ENCODE measurements at places on chromosomes 2 and 18.

DNA sequence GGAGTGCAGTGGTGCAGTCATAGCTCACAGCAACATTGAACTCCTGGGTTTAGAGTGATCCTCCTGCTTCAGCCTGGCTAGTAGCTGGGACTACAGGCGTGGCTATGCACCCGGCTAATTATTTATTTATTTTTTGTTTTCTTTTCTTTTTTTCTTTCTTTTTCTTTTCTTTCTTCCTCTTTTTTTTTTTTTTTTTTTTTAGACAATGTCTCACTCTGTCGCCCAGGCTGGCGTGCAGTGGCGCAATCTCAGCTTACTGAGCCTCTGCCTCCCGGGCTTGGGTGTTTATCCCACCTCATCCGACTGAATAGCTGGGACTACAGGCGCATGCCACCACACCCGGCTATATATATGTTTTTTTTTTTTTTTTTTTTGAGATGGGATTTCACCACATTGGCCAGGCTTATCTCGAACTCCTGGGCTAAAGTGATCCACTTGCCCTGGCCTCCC lies 1.4 kb upstream of the ANXA4 start:
- no peak for DNase-seq

DNA sequence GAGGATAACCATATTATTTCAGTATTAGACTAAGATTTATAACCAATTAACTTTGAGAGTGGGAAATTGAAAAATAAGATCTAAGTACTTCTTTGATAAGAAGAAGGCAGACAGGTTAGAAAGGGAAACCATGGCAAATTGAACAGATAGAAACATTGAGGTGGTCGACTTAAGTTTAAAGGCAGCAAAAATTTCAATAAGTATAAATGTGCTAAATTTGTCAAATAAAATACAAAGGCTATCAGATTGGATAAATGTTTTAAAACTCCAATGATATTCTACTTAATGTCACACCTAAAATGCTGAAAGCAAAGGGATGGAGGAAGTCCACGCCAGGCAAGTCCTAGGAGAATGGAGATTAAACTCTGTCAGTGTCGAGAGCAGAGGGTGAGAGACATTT lies 59.2 kb downstream of the TMEM18 start:
- DNase-seq: no peak

DNA sequence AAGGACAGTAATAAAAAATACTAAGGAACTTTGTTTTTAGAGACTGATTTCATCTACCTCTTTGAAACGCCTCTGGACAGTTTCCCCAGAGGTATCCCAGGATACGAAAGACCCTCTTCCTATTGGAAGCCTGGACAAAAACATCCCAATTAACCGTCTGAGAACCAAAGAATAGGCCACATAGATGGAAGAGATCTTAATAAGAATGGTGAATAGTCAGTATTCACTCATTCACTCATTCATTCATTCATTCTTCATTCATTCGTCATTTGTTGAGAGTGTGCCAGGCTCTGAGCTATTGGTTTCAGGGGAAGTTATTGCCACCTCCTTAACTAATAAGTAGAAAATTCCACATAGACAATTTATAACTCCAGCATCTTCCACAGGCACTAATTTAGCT lies 73.2 kb upstream of the SP5 start:
- DNase-seq: no peak

GRCh38 chr2:86491088-86491487 lies 49.9 kb downstream of the KDM3A start:
- DNase-seq: no peak

DNA sequence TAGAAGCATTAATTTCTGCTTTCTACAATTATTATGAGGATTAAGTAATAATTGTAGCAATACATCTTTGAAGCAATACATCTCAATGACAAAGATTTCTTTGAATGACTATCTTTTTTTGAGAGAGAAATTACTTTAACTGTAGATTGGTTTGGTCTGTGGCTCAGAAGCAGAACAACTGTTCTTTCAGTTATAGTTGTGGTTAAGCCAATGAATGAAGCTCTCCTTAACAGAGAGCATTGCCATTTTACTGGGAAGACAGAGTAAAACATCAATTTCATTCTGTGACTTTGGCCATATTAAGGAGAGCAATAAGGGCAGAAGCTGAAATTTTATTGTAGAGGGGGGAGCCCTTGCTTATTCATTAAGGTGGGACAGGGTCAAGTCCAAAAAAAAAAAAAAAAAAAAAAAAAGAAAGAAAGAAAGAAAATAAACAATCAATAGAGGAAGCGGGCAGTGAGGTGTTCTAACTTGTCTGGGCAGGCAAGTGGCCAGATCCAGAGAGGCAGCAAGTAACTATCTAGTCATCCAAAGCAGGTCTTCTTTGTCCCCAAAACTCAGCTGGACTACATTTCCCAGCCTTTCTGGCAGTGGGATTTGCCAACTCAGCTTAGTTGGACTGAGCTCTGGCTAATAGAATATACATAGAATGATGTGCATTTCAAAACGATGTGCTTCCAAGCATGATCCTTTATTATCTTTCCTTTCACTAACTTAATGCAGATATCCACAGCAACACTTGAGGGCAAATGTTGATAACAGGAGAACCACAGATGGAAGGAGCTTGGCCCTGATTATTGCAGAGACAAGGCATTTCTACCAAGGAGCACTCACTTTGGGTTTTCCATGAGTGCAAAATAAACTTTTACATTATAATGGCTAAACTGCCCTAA lies 462.7 kb upstream of the CDH20 start:
- DNase-seq: no peak

DNA sequence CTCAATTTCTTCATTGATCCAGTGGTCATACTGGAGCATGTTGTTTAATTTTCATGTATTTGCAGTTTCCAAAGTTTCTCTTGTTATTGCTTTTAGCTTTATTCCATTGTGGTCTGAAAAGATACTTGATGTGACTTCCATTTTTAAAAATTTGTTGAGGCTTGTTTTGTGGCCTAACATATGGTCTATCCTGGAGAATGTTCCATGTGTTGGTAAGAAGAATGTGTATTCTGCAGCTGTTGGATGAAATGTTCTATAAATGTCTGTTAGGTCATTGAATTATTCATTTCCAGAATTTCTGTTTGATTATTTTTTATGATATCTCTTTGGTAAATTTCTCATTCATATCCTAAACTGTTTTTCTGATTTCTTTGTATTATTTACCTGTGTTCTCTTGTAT lies 139.8 kb upstream of the THUMPD2 start:
- DNase-seq: no peak

DNA sequence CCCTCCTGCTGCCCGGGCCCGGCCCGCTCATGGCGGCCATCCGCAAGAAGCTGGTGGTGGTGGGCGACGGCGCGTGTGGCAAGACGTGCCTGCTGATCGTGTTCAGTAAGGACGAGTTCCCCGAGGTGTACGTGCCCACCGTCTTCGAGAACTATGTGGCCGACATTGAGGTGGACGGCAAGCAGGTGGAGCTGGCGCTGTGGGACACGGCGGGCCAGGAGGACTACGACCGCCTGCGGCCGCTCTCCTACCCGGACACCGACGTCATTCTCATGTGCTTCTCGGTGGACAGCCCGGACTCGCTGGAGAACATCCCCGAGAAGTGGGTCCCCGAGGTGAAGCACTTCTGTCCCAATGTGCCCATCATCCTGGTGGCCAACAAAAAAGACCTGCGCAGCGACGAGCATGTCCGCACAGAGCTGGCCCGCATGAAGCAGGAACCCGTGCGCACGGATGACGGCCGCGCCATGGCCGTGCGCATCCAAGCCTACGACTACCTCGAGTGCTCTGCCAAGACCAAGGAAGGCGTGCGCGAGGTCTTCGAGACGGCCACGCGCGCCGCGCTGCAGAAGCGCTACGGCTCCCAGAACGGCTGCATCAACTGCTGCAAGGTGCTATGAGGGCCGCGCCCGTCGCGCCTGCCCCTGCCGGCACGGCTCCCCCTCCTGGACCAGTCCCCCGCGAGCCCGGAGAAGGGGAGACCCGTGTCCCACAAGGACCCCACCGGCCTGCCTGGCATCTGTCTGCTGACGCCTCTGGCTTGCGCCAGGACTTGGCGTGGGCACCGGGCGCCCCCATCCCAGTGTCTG lies 767 bp downstream of the RHOB start:
- DNase-seq: no peak

DNA sequence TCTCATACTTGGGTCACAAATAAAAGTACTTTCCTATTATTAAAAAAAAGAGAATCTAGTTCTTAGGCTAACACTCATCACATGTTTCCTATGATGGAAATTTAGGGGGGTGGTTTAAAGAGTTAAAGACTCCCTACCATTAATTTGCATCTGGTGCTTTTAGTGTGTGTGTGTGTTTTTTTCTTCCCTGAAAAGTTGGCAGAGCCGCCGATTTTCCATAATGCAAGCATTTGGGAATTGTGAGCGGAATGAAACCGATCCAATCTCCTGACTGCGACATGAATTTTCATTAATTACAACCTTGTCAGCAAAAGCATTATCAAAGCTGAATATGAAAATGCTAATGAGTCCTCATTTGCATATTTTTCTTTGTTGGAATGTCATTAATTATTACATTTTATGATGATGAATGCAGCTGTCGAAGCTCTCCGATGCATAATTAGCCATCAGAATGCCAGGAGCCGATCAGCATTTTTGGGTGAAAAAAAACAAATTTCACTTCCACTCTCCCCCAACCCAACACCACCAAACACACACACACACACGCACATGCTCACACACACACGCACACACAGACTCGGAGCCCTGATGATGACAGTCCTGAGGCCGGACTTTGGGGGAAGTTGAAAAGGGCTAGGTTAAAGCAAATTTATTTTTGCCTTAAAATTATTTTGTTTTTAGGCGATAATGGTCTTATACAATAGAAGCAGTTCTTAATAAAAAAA lies 165.4 kb downstream of the TCF4 start:
- DNase-seq: no peak

GRCh38 chr2:16061441-16062217 lies 121.3 kb downstream of the MYCN start:
- DNase-seq: no peak

GRCh38 chr18:53422896-53423295 lies 801.6 kb downstream of the MBD2 start:
- no peak for DNase-seq

- DNase-seq: no peak
Measured at GRCh38 chr2:206937555-206937954, 1.8 kb upstream of the CPO start.
